Epithelial cell of umbilical artery (primary cell): ENCODE measurements at places on chromosomes 1 and 21. TPM values are rescaled to one million over a fixed set of nuclear protein-coding genes. Genes with fewer than 3 reads are reported as not detected.

ORC1 gene
- 4.9 and 8.5 TPM in 2 replicates for total RNA-seq

SPAG17 gene
- total RNA-seq, result not detected in 2 replicates

FABP3 gene
- 1.3 and 9.0 TPM in 2 replicates for total RNA-seq

PGLYRP3 gene
- total RNA-seq, result not detected in 2 replicates

MARK1 gene
- 0.97 and 2.0 TPM in 2 replicates for total RNA-seq
